ENCODE measurements at places on chromosomes 12 and 14. TPM values are rescaled to one million over a fixed set of nuclear protein-coding genes. Genes with fewer than 3 reads are reported as not detected.
A peak's percentile ranks its signal among the peaks of the same experiment; 100 is the strongest.

GRCh38 chr12:104608998-104609397 is 152.2 kb downstream of the CHST11 start:
- DNase-seq, result peak; percentile 43

DNA sequence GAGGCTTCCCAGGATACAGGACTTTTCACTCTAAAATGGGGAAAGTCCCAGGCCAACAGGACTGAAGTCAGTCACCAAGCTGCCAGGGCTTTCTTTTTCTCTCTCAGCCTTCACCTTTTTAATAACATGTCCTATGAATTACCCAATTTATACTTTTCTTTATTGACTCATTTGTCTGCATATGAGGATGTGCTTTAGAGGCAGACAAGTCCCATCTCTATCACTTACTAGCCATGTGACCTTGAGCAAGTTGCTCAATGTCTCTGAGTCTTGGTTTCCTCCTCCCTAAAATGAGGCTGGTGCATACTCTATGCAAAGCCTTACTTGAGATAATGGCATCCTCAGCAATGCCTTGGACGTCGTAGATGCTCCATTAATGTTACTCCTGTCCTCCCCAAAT is 98.1 kb upstream of the TMPO start:
- no peak for DNase-seq

DNA sequence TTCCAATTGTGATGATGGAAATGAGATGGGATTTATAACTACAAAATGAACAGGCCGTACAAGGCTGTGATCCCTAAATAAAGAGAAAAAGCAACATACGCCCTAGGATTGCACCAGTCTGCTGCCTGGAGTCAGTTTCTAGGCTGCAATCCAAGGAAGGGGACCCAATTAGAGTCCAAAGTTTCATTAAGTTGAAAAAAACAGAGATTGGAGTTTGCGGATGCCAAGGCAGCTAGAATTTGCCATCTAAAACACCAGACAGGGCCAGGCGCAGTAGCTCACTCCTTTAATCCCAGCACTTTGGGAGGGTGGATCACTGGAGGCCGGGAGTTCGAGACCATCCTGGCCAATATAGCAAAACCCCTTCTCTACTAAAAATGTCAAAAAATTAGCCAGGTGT is 661.0 kb downstream of the RPS29 start:
- DNase-seq, result no peak

Gene OVCH1
- total RNA-seq, result not detected

Gene PDE3A
- total RNA-seq, result not detected

- DNase-seq, result no peak
Measured at GRCh38 chr12:29066011-29066588, 83.0 kb upstream of the FAR2 start.

Gene PIWIL1
- total RNA-seq, result not detected

Gene NPFF
- total RNA-seq, result not detected

Gene PLCZ1
- not detected for total RNA-seq

- no peak for DNase-seq
Measured at GRCh38 chr12:91604897-91605296, 422.3 kb upstream of the DCN start.

DNA sequence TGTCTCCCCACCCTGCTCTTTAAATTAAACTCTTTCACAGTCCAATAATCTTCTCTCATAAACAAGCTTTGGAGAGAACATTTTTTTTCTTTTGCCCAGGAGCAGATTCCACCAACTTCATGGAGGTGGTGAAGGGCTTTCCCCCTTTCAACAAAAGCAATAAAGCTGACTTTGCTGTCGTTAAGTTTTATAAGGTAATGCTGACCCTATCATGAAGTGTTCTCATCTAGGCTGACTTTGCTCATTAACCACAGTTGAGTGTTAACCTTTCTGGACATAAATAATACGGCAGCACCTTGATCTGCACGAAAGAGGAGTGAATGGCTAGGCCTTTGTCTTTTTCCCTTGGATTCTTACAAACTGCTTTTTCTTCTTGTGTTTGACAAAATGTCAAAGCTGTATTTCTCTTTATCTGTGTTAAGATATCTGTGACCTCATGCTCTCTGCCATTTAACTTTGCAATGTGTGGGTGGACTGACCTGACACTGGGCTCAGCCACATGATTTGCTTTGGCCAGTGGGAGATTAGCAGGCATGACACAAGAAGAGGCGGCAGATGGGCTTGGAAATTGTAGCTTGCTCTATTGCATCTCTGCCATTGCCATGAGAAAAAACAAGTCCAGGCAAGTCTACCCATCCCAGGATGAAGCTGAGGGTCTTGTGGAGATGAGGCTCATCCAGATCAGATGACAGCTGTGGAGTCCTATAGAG is 470.9 kb upstream of the CCDC196 start:
- DNase-seq, result no peak

- no peak for DNase-seq
Measured at GRCh38 chr12:95328708-95329107, 111.1 kb downstream of the VEZT start.

- no peak for DNase-seq
Measured at GRCh38 chr12:22268406-22268805, 66.1 kb downstream of the ST8SIA1 start.

Gene ENDOU
- total RNA-seq, result 1.2 TPM

DNA sequence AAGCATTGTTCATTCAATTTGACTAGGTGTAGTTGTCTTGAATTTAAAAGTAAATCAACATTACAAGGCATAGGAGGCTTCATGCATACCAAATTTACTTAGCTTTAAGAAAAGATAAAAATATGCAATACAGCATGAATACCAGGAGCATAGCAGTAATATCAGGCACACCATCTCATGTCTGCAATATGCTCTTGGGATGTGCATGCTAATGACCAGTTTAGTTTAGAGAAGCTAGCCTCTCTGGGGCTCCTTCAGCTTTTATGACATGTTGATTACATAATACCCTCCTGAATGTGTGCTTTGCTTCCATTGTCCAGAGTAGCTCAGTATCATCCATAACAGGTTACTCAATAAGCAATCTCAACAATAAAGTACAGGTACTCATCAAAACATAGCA is 497.2 kb downstream of the FLRT2 start:
- DNase-seq, result no peak

GRCh38 chr14:34538871-34539406 is 562 bp downstream of the EAPP start:
- no peak for DNase-seq

Gene CLEC9A
- total RNA-seq, result not detected

DNA sequence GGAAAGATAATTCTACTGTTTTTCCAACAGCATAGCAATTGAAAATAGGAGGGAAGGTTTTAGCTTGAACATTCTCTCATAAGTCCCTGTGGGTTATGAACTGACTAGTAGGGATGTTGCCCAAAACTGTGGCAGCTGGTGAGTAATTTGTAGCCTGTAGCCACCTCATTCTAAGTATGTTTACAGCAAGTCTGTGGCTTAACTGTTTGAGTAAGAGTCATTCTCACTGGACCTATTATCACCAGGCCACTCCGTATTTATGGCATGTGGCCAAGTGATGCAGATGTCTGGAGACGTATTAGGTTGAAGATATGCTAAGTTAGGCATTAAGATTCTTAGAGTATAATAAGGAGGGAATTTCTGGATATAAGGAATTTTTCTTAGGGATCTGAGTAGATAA is 458.3 kb downstream of the ETNK1 start:
- no peak for DNase-seq

DNA sequence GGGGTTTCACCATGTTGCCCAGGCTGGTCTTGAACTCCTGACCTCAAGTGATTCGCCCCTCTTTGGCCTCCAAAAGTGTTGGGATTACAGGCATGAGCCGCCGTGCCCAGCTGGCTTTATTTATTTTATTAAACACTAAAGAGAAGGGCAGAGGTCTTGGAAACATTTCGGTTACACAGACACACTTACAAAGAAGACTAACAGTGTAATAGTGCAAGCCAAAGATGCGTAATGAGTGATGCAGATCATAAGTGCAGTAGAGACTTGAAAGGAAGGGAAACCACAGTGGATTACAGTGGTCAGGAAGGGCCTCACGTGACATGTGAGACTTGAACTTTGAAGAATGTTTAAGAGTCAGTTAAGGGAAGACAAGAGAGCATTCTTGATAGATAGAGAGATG is 33.9 kb upstream of the CDK17 start:
- no peak for DNase-seq

GRCh38 chr12:116397148-116397547 is 119.7 kb upstream of the MED13L start:
- no peak for DNase-seq

Gene OASL
- total RNA-seq, result 1.4 TPM

DNA sequence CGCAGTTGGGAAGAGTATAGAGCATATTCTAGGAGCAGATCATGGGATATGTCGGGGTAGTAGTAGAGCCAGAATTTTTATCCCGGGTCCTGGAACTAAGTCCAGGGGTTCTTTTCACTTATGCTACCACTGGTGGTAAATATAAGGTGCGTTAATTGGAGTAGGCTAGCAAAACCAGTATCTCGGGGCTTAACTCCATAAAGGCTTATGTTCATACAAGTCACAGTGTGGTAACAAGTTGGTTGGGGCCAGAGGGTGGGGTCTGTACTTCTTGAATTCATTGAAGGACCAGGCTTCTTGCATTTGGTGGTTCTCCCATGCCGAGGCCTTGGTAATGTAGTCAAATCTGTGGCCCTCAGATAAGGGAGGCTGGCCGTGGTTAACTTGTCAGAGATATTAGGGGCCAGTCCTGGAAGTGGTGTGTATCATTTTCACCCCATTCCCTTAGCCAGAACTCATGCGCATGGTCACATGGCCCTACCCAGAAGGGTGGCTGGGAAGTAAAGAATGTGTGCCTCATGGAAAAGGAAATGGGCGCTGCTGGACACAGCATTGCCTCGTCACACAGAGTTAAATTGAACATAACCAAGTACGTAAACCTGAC is 1.5 kb upstream of the ZNF641 start:
- DNase-seq, result no peak

GRCh38 chr12:64501486-64501885 is 49.6 kb downstream of the TBK1 start:
- no peak for DNase-seq

DNA sequence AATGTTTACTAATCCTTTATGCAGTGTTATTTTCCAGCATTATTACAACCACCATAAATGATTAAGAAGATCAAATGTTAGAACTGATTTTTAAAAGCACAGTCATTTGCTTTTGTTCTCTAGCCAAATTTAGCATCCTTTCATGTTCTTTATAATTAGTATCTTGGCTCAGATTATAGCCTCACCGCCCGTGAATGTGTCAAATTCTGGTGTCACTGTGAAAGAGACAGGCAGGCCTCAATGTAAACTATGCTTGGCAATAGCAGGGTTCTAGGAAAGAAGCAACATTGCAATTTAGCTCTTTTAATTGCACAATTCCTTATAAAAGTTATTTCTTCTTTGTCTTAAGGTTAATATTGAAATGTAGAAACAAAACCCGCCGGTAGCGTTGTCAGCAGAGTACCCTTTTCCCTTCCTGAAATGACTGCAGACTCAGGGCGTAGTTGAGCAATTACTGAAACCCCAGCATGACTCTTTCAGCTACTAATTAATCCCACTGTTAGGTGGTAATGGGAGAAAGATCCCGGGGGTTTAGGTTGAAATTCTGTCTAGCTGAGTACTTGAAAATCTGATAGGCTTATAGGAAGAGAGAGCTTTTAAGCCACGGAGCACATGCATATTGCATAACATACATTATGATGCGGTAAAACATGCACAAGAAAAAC is 1600.5 kb upstream of the SEL1L start:
- DNase-seq, result no peak

- no peak for DNase-seq
Measured at GRCh38 chr14:100348784-100349685, 25.9 kb downstream of the SLC25A47 start.

Gene KRT73
- not detected for total RNA-seq

Data from Karpas-422 (cell line).